ENCODE measurements at places on chromosomes 4 and X.

DNA sequence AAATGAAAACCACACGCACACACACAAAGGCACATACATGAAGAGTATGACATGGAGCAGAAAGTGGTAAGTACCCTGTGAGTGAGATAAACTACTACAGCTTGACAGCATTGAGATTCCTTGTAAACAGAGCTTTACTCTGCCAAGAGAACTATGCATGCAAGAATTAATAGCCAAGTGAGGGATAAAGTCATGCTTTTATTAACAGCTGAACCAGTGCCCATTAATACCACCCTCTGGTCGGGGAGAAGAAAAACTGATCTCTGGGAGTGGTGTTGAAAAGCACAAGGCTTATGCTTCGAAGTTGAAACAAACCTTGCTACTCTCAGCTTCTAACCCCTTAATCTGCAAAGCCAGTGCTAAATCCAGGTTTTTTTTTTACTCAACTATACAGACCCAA is 95.9 kb upstream of the C1QTNF7 start:
- no peak for DNase-seq

- DNase-seq, result no peak
Measured at GRCh38 chr4:119729835-119730670, 101.4 kb upstream of the PDE5A start.

- DNase-seq, result no peak
Measured at GRCh38 chr4:178080312-178080711, 638.1 kb upstream of the AGA start.

GRCh38 chr4:7275490-7276154 is 83.3 kb downstream of the SORCS2 start:
- no peak for DNase-seq

DNA sequence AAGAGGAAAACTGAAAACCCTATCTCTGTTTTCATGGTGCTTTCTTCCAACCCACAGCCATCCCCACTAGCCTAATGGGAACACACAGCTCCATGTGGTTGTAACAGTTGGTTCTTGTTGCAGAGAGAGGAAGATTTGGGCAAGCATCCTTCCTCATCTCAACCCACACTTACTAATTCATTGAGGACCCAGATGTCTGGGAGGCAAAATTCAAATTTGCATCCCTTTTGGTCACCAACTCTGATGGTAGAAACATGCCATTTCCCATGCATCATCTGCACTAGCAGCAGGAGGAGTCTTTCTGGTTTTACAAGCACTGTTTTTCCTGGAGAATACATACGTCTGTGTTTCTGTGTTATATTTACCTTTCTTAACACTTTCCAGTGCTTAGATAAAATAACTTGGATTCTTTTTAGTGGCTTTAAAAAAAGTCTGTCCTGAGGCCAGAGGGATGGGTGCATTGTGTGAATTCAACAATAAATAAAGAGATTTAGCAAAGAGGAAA is 301.0 kb downstream of the KCTD8 start:
- DNase-seq, result no peak

DNA sequence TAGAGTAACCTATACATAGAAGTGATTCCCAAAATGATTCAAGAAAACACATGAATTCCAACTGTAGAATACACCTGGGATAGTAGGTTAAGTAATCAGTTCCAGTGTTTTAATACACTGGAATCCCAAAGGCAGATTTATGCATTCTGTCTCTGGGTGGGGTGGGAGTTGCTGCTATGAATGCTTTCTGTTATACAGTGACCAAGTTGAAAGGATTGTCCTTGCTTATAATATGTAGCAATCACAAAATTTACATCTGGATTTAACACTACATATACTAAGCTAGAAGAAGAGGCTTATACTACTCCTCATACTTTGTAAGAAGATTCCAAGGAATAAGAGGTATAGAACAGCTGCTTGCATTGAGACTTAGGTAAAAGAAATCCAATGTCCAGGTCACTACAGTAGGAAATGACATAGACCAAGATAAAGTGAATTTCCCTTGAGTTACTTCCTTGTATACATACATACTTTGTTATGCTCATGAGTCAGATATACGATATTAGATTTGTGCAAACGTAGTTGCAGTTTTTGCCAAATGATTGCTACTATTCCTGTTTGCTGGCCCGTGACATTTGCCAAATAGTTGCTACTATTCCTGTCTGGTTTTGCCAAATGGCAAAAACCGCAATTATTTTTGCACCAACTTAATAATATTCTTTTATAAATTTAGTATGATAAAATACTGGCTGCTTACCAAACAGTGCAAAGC is 210.5 kb upstream of the DIAPH2 start:
- DNase-seq, result no peak

All from activated T-cell treated with anti-CD3 and anti-CD28 coated beads for 1 hour (primary cell).